ENCODE measurements at places on chromosomes 2 and 18.

DNA sequence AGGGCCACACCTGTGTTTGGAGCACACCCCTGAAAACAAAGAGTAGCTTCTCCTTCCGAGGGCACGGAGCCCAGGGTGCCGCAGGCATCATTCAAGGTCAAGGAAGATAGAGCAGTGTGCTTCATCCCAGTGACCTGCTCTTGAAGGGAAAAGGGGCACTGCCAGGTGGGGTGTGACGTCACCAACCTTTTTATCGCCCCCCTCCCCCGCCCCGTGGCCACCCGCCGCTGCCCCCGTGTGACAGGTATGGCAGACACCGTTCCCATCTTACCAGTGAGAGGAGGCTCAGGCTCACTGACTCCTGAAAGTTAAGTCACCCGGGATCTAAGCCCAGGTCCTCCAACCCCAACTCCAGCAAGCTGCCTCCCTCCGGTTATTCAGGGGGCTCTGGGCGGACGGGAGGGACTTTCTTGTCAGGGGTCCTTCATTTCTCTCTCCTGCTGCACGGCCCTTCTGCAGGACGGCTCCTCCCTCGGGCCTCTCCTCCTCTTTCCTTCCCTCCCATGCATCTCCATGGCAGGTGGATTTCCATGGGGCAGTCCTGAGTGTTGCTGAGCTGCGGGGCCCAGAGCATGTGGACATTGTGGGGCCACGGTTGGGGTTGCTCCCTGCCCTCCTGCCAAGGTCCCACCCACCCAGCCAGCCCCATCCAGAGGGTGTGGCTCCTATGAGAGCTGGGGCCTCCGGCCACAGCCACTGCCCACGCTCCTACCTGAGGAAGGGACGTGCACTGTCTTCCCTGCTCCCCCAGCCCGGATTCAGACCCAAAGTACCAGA lies 114.1 kb upstream of the HDAC4 start:
- DNase-seq, result no peak

DNA sequence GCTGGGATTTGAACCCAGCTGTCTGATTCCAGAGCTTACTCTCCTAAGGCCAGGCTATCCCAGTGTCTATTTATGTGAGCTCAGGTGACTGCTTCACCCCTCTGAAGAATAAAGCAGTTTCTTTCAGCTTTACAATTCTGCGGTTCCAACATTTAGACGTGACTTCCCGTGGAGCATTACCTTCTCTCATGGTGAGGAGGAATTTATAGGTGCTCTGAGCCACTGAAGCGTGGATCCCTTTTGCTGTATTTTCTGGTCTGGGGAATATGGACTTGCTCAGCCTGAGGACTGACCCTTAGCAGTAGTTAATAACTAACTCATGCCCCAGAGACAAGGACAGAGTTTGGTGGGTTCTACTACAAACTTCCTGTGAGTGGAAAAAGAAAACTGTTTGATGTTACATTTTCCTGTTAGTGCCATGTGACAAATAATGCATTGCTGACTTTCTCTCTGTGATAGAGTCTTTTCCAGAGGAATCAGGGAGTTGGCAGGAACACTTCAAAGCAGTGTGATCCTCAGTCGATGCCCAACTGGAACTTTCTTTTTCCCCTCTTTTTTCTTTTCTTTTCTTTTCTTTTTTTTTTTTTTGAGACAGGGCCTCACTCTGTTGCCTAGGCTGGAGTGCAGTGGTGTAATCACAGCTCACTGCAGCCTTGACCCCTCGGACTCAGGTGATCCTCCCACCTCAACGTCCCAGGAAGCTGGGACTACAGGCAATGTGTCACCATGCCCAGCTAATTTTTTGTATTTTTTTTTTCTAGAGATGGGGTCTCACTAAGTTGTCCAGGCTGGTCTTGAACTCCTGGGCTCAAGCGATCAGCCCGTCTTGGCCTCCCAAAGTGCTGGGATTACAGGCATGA lies 21.9 kb downstream of the CASP10 start:
- DNase-seq, result no peak

GRCh38 chr2:112626604-112627059 lies 19.1 kb upstream of the SLC20A1 start:
- peak; percentile 22 for DNase-seq

GRCh38 chr2:66457545-66457944 lies 22.6 kb downstream of the MEIS1 start:
- DNase-seq, result no peak

DNA sequence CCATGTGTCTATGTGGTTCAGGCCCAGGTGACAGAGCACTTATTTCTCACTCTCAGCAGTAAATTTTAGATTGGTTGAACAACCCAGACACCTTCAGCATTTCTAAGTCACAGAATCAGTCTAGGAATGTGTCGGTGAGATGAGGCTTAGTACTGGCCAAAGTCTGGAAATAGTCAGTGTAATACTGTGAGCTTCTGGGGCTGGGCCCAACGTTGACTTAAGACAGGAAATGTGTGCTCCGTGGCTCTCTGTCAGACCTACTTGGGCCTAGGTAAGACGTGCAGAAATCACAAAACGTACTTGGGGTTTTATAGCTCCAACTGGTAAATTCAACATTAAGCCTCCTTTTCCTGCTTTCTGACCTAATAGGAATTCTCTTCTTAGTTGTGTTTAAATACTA lies 160.3 kb upstream of the COL3A1 start:
- DNase-seq, result no peak

- DNase-seq, result no peak
Observed at GRCh38 chr2:20803226-20803682, 19.6 kb downstream of the LDAH start.

DNA sequence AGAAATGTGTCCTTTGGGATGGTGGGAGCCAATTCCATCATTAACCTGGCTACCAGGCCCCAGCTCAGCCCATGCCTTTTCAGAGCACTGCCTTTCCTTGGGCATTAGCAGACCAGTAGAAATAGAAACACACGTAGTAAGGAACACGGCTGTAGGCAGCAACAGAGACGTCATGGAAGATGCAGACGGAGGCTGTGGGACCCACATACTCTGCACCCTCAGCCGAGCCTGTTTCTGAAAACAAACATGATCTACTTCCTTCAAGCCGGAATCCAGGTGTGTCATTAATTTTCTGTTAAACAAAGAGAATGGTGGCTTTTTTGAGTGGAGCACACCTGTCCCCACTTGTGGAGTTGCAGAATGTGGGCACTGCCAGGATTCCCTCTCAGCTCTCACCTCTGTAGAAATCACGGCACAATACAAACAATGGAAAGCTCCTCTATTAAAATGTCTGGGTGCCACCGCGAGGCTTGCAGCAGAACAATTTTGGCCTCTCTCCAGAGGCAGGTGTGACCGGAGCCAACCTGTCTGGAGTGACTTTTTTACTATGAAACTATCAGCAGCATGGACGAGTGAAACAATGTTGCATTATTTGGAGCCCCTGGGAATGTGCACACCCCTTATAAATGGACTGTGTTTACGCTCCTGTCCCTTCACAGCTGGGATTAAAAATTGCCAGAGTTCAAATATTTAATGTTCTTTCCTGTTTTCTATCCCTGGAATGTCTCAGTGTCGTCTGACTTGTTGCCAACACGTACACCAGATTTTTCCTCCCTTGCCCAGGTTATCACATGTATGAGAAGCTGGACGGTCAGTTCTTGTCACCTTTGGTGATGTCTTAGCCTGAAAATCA lies 31.7 kb downstream of the SPP2 start:
- no peak for DNase-seq

GRCh38 chr2:102622646-102623045 lies 3.3 kb downstream of the SLC9A2 start:
- DNase-seq, result no peak

DNA sequence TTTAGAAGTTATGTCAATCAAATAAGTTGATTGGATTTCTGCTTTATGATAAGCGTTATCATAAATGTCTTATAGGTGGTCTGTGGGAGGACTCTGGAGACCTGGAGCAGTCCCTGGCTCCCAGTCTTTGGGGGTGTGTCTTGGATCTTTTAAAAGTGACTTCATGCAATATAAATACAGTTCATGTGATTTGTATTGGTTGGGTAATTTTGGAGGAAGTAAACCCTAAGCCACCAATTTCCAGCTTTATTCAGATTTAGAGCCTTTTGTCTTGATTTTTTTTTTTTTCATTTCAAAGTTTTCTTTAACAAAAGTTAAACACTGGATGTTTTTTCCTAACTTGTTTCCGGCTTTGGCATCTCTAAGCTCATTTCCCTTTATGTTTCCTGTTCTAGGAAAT lies 68.8 kb downstream of the MAP4K4 start:
- DNase-seq, result no peak

- DNase-seq, result no peak
Observed at GRCh38 chr18:59865241-59865986, 34.4 kb upstream of the PMAIP1 start.

GRCh38 chr2:14982790-14983189 lies 350.3 kb downstream of the LRATD1 start:
- DNase-seq, result no peak

GRCh38 chr2:200944467-200945394 lies 18.7 kb downstream of the ORC2 start:
- no peak for DNase-seq

DNA sequence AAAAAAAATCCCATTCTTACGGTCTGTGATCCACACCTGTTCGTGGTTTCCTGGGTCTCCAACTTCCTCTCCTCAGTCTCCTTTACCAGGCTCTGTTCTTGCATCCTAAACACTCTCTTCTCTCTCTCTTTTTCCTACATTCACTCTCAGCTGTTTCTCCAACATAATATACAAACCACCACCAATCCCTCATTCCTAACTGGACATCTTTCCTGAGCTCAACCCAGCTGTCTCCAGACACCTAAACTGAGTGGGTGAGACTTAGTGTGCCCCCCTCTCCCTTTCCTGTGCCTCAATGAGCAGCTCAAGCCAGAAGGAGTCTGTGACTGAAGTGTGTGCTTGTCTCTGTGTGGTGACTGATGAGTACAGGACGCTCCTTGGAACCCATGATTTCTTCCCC lies 59.4 kb downstream of the LIPG start:
- DNase-seq, result no peak

- DNase-seq, result no peak
Observed at GRCh38 chr2:30631051-30631671, 176.1 kb downstream of the CAPN13 start.

DNA sequence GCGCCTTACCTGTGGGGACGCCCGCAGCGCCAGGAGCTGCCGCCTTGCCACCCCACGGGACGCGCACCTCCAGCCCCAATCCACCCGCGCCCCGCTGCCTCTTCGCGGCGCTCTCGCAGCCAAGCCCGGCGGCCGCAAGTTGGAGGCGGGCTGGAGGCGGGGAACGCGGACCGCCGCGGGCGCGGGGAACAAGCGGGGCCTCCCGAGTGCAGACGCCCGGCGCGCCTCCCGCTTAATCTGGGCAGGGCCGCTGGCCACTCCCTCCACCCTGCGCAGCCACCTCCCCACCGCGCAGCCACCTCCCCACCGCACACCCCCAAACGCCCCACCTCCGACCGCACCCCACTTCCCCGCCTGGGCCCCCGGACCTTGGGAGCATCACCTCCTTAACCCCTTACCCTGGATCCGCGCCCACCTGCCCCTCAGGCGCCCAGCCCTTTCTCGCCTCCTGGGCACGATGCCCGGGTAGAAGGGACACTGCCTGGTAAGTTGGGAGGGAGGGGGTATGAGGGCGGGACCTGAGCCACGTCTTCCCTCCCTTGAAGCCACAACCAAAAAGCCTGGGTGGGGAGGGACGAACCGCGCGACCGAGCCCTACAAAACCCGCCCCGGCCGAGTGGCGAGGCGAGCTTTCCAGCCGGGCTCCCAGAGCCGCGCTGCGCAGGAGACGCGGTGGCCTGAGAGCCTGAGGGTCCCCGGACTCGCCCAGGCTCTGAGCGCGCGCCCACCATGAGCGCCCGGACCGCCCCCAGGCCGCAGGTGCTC lies at the start of the genes COL4A3 and COL4A4:
COL4A3 (plus strand) TSS at position 627 of the 765 bp plus-strand sequence; CDS start at position 730, 103 bp downstream.
COL4A4 (minus strand) TSS at position 208 of the 765 bp plus-strand sequence. CDS start 16,722 bp downstream, outside the sequence.
- DNase-seq, result no peak

DNA sequence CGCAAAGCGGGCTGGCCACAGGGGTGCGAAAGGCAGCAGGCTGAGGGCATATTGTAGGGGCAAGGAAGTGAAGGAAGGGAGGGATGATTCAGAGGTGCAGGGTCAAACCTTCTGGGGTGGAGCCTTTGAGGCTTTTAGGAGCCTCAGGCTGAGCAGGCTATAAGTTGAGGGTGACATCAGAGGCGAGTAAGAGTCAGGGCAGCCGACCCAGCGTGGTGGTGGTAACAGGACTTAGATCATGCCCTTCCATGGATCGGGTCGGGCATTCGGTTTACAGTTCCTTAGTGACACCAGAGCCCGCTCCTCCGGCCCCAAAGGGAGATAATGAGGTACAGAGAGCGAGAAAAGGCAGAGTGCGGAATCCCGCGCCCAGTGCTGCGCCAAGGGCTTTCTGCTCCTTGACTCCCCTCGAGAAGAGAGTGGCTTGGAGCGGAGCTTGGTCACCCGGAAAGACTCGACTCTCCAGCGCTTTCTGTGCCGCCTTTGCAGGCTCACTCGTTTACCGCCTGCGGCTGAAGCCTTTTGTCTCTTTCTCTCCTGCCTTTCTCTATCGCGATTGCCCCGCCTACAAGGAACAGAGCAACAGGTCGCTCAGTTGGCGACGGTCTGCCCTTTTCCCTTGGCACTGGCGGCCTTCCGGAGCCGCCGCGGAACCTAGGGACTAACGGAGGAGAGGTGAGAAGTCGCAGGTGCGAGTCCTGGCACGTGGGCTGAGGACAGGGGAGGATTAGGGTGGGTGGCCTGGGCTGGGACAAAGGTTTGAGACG lies 720 bp downstream of the LBX2 start:
- no peak for DNase-seq

DNA sequence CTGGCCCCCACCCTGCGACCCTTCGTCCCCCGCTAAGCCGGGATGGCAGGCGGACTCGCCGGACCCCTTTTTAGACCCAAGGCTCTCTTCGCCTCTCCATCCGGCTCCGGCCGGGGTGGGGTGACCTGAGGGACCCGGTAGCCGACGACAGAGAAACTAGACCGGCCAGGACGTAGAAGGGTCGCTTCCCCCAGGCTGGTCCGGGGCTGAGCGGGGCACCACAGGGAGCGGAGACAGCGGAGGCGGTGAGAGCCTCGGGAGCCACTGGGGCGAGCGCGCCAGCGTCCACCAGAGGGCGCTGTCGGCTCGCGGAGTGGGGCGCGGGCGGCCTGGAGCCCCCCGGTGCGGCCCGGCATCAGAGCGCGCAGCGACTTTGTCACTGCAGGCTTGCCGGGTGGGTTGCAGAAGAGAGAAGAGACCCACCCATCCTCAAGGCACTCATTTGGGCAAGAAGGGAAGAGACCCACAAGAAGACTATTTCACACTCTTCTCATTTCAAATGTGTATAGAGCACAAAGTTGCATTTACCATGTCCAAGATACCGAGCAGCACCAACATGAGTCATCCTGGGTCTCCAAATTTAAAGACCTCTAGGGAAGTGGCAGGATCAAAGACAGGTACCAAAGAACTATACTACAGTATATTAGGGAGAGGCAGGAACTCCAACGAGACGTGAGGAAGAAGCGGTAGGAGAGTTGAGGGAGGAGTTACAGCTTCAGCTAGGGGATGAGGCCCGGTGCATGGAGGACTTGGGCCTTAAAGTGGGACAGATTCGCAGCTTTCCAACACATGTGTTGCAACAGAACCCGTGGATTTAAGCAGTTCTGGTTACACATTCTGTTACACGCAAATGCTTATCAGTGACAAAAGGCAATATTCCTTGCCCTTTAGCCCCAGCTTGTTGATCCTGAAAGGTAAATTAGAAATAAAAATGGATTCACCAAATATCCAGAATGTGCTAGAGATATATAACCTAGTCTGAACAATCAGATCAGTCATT lies 7.6 kb upstream of the PRKCE start:
- DNase-seq, result peak; percentile 67

- no peak for DNase-seq
Observed at GRCh38 chr2:191646163-191646902, 31.6 kb upstream of the NABP1 start.

All from activated T-helper 1 cell treated with Interleukin-2 at 50 U/mL for 16 hours (primary cell).